Activated CD8-positive, alpha-beta T cell treated with anti-CD3 and anti-CD28 coated beads for 36 hours (primary cell): ENCODE measurements at places on chromosomes 2 and 18.

DNA sequence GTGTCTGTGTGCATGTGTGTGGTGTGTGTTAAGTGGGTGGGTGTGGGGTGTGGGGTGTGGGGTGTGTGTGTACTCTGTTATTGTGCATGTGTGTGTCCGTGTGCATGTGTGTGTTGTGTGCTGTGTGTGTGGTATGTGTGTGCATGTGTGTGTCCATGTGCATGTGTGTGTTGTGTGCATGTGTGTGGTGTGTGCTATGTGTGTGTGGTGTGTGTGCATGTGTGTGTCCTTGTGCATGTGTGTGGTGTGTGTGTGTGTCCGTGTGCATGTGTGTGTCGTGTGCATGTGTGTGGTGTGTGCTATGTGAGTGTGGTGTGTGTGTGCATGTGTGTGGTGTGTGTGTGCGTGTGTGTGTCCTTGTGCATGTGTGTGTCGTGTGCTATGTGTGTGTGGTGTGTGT, 6.9 kb upstream of the OTOS start:
- DNase-seq = no peak

GRCh38 chr2:235378944-235379343, 114.9 kb upstream of the AGAP1 start:
- no peak for DNase-seq

GRCh38 chr2:231191896-231192872, 6.2 kb upstream of the ARMC9 start:
- DNase-seq = no peak

DNA sequence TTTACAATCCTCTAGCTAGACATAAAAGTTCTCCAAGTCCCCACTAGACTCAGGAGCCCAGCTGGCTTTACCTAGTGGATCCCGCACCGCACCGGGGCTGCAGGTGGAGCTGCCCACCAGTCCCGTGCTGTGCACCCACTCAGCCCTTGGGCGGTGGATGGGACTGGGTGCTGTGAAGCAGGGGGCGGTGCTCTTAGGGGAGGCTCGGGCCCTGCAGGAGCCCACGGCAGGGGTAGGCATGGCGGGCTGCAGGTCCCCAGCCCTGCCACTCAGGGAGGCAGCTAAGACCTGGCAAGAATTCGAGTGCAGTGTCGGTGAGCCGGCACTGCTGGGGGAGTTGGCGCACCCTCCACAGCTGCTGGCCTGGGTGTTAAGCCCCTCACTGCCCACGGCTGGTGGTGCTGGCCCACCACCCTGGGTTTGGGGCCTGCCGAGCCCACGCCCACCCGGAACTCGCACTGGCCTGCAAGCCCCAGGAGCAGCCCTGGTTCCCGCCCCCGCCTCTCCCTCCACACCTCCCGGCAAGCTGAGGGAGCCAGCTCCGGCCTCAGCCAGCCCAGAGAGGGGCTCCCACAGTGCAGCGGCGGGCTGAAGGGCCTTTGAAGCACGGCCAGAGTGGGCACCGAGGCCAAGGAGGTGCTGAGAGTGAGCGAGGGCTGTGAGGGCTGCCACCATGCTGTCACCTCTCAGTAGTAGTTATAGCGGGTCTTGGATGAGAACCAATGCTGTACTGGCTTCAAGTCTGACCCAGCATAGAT, 255.2 kb downstream of the CDH7 start:
- DNase-seq = no peak

- no peak for DNase-seq
Measured at GRCh38 chr18:76545433-76546087, 50.5 kb upstream of the ZNF516 start.

GRCh38 chr18:59536166-59536565, 161.1 kb downstream of the CCBE1 start:
- DNase-seq = no peak
